Epithelial cell of prostate (primary cell): ENCODE measurements at places on chromosomes 2 and 18.

GRCh38 chr2:64405581-64406406, 48.2 kb upstream of the LGALSL start:
- no peak for DNase-seq

GRCh38 chr2:235430366-235431083, 63.3 kb upstream of the AGAP1 start:
- DNase-seq: no peak

- DNase-seq: no peak
These were observed 3.5 kb upstream of the LAPTM4A start for GRCh38 chr2:20054931-20055330.

DNA sequence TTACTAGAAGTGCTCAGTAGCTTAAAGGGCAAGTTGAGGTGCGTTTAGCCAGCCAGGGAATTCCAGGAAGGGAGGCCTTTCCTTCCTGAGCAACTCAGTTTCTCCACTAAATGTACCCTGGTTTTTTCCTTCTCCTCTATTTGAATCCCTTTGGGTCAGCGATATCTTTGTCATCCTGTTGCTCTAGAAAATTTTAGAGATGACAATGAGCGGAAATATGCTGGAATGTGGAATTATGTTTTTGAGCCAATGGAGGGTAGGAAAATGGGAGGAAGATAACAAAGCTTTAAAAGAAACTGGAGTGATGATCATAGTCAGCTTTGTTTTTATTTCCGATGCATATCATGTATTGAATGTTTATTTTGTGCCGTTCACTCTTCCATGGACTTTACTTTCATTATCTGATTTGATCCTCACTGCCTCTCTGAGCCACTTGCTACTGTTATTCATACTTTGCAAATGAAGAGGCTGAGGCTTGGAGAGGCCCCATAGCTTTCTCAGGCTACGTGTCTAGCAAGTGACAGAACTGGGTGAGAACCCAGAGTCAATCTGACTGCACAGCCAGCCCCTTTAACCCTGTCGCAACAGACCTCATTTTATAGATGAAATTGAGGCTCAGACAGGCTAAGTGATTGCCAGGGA, 67.3 kb downstream of the NTSR2 start:
- DNase-seq: no peak

DNA sequence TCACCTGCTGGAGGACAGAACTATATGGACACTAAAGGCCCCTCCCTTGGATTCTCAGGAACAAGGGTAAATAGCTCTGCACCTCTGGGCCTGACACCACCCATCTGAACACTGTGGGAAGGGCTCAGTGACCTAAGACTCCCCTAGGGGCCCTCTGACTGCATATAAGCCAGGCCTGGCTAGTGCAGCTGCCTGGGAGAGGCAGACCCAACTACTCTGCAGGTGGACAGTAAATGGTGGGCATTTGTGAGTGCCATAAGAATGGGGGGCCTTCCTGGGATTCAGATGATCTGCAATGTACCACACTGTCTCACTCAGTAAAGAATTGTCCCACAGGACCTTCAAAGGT, 11.2 kb upstream of the WIPF1 start:
- no peak for DNase-seq

GRCh38 chr2:160427629-160428404, 65.8 kb downstream of the RBMS1 start:
- no peak for DNase-seq
